ENCODE measurements at places on chromosomes 1 and 21.

- no peak for DNase-seq
Measured at GRCh38 chr1:230599926-230600656, 42.2 kb upstream of the COG2 start.

GRCh38 chr1:15937706-15938168 lies 38.2 kb downstream of the ZBTB17 start:
- peak; percentile 52 for DNase-seq

GRCh38 chr1:207888652-207889051 lies 22.3 kb downstream of the CD34 start:
- DNase-seq: no peak

DNA sequence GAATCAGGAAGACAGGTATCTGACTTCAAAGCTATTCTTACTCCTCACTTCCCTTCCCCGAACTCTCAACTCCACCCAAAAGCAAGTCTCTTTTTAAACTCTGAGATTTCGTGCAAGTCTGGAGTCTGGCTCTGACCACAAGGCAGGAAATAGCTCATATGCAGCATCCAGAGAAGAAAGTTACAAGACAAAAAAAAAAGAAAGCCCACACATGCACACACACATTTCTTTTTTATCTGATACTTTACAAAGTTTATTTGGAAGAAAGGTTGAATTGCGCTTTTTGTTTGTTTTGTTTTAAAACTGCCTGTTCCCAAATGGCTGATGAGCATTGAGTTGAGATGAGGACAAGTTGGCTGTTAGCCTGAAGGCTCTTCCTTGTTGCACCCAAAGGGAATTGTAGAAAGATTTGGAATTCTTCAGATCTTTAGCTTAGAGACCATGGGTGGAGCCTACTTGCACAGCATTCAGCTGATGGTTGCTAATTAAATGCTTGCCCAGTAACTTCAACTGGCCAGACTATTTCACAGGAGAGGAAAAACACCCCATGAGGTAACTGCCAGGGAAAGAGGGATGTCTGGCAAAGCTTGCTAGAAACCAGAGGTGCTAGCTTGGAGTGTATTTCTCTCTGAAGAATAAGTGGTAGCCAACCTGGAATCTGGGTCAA lies 490.3 kb downstream of the TTLL7 start:
- no peak for DNase-seq

- no peak for DNase-seq
Measured at GRCh38 chr21:21907271-21907670, 909.1 kb downstream of the NCAM2 start.

GRCh38 chr1:203480084-203480483 lies 4.5 kb downstream of the PRELP start:
- peak; percentile 35 for DNase-seq

GRCh38 chr1:222618001-222618879 lies at the start of gene MIA3:
Gene MIA3 (plus strand): TSS chr1:222618097. CDS start chr1:222618111, 14 bp downstream.
- peak; percentile 72 for DNase-seq

- no peak for DNase-seq
Measured at GRCh38 chr1:165134431-165134830, 222.1 kb downstream of the LMX1A start.

GRCh38 chr1:24381256-24381655 lies 32.3 kb downstream of the STPG1 start:
- no peak for DNase-seq

DNA sequence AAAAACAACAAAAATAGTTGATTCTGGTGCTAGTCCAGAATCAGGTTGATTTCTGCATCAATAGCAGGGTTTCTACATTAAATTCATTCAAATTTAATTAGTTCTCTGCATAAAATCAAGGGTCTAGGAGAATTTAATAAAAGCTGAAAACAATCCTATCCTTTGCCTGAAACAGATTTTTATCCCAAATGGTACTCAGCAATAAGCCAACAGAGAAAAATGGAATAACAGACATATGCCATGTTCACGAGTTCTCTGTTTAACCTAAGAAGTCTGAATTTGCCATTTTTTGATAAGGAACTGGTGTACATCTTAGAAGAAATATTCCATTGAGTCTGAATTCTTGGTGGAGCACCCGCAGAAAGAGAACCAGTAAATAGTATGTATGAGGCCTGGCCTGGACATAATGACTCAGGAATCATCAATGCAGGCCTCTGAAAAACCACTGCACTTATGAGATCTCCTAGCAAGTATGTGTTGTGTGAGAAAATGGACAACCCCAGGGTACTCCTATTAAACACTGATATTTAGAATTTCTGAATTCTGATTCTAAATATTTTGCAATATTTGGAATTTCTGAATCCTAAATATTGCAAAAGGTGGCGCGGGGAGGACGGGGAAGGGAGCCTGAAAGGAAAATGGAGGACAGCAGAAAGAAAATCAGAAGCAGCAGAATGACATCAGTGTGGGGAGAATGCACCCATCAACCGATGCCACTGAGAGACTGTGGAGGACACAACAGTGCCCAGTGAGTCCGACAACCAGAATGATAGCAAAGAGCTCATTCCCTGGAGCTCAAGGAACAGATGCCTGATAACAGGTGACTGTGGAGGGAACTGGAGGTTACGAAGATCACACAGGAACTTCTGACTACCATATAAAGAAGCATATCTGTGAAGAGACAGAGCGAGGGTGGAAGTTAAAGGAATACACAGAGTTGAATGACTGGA lies 97.6 kb downstream of the APP start:
- DNase-seq: no peak

GRCh38 chr1:220690140-220691052 lies at the start of gene C1orf115:
Gene C1orf115 (plus strand): TSS chr1:220690363. CDS start chr1:220690403, 40 bp downstream.
- peak; percentile 64 for DNase-seq

GRCh38 chr1:115893545-115893944 lies 52.6 kb upstream of the NHLH2 start:
- DNase-seq: no peak

- no peak for DNase-seq
Measured at GRCh38 chr1:24535778-24536177, 20.1 kb upstream of the NCMAP start.

DNA sequence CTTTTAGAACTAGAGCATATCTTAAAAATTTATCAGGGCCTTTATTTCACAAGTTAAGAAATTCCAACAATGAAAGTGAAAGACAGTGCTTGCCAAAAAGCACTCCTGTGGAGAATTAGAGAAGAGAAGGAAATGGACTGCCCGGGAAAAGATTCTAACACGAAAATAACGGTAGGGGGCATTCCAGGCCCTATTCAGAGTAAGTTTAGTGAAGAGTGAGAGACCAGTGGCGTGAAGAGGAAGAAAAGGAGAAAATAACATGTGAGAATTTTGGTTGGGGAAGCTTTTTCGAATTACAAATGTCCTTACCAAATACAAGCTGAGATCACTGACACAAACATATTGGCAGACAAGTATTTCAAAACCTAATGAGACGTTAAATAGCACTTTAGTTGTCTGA lies 38.4 kb upstream of the RBM34 start:
- peak; percentile 43 for DNase-seq

GRCh38 chr21:42421018-42421793 lies 17.5 kb downstream of the UBASH3A start:
- DNase-seq: no peak

DNA sequence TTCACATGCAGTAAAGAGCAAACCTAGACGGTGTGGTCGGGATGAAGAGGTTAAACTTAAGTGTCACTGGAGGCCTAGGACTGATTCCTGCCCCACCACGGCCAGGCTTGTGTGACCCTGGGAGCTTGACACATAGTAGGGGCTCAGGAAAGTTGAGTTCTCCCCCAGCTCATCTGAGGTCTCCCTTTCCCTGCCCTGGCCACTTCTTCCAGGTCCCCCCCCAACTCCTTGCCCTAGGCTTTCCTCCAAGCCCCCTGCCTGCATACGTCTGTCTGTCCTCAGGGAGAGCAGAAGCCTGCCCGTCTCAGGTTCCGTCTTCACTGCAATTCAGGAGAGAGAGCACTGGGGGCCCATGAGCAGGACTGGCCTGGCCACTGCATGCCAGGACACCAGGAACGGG lies 225.8 kb downstream of the PTPRU start:
- DNase-seq: no peak

DNA sequence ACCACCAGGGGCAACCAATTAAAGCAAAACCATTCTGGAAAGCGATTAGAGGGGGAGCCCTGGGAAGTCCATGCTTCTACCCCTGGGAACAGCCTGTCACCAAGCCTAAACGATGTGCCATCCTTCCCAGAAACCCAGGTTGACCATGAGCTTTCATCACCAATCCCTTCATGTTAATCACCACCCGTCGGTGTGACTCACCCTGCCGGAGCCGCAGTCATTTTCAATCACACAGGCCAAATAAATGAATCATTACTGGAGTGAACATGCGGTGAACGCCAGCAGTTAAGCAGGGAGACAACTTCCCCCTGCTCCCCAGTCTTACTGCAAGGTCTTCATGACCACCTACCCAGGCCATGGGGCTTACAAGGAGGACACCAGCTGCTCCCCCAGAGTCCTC lies 308.8 kb downstream of the AJAP1 start:
- DNase-seq: no peak

DNA sequence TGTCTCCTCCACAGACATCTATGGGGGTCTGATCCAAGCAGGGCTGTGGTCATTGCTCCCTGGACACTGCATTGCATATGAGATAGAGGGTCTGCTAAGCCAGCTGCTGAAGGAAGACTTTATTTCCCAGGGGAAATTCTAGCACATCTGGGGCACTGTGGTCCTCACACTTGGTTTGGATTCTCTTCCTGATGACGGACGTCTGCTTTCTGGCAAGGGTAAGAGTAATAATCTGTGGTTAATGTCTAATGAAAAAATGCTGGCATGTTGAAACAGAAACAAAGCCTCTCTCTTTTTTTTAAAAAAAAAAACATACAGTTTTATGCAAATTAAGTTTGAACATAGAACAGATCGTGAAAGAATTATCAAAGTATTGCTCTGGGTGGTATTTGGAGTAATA lies 553.9 kb downstream of the DPYD start:
- DNase-seq: no peak

DNA sequence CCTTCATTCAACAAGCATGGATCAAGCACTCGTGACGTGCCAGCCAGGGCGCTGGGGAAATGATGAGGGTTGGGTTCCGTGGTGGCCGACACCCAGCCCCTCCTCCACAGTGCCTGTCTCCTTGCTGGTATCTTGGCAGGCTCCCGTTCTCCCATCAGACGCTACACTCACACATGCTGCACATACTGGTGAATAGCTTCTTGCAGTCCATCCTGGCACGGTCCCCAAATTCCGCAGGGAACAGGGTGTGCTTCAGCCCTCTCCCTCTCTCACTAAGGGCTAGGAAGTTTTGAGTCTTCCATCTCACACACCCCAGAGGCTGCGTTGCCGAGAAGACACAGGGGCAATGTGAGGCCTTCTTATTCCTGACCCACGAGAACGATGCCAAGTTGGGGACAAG lies 10.1 kb upstream of the MEF2D start:
- no peak for DNase-seq

- no peak for DNase-seq
Measured at GRCh38 chr21:40060083-40060677, 192.9 kb downstream of the PCP4 start.

DNA sequence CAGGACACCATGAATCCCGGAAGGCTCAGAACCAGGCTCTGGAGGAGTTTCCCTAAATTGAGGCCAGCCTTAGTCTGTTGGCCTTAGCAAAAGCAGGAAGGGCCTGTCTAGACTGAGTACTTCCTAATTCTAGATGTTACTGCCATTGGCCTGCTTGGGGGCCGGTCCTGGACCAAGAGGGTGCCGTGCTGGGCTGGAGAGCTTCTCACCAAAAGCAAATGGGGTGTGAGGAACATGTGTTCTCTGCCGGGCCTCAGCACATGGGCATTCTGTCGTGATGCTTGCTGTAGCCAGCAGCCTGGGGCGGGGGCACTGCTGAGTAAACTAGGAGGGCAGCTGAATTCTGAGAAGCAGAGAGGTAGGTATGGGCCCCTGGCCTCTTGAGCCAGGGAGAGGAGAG lies 35.7 kb upstream of the MAN1C1 start:
- peak; percentile 49 for DNase-seq

GRCh38 chr21:34771512-34772028 lies 102.8 kb downstream of the CLIC6 start:
- peak; percentile 25 for DNase-seq

- no peak for DNase-seq
Measured at GRCh38 chr21:45959182-45959581, 22.4 kb upstream of the COL6A1 start.

DNA sequence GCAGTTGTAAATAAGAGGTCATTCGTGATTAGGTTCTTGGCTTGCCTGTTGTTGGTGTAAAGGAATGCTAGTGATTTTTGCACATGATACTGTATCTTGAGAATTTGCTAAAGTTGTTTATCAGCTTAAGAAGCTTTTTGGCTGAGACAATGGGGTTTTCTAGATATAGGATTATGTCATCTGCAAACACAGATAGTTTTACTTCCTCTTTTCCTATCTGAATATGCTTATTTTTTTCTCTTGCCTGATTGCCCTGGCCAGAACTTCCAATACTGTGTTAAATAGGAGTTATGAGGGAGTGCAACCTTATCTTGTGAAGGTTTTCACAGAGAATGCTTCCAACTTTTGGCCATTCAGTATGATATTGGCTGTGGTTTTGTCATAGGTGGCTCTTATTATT lies 576.1 kb upstream of the RGS18 start:
- DNase-seq: peak; percentile 7

- no peak for DNase-seq
Measured at GRCh38 chr1:222187566-222188332, 360.2 kb downstream of the HHIPL2 start.

DNA sequence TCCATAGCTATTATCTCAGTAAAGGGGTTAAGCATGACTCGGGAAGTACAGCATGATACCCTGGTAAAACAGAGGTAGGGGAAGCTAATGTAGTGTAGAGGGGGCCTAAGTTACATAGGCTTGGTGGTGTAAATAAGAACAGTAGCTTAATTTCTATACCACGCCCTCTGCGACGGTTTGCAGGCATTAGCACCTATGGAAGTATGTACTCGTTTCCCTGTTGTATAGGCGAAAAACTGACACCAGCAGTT lies 470 bp upstream of the NAXE start:
- no peak for DNase-seq

DNA sequence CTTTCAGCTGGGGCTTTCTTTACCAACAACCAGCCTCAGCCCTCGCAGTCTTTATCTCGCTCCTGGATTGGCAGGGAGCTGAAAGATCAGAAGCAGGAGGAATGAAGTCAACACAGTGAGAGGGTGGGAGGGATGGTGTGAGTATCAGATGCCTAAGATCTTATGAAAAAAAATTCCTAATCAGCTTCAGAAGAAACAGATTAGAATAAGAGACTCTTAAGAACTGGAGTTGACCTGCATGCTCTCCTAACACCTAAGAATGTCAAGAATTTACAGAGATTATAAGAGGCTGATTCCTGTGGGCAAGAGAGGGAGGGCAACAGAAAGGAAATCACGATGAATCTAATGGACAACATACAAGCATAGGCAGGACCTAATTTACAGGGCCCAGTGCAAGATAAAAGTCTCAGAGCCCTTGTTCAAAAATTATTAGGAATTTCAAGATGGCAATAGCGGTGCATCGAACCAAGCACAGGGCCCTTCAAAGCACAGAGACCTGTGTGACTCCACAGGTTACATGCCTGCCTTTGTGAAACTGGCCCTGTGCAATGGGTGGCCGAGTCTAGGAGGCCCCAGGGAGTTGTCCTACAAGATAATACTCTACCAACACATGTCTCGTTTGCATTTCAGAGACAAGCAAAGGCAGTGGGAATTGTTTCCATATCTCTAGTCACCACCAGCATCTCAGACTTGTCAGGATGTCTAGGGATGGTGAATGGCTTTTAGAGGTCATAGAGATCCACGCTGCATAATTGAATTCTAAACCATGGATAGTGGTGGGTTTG lies 65.3 kb upstream of the PPP2R5A start:
- DNase-seq: no peak

- DNase-seq: no peak
Measured at GRCh38 chr1:7388488-7389185, 382.5 kb upstream of the VAMP3 start.

- peak; percentile 83 for DNase-seq
Measured at GRCh38 chr1:61828805-61829204, 86.5 kb downstream of the PATJ start.
